Activated CD8-positive, alpha-beta T cell treated with anti-CD3 and anti-CD28 coated beads, Interleukin-2, amount 10 ng/mL, durations not matched to agents 7 days and 5 days (primary cell): ENCODE measurements at places on chromosomes 6 and 20.

GRCh38 chr6:31042806-31043205, 32.5 kb downstream of the MUC22 start:
- peak; percentile 40 for DNase-seq

GRCh38 chr6:41779336-41779735, 364 bp downstream of the FRS3 start:
- no peak for DNase-seq

GRCh38 chr6:51892339-51892738, 195.1 kb downstream of the PKHD1 start:
- DNase-seq = no peak

DNA sequence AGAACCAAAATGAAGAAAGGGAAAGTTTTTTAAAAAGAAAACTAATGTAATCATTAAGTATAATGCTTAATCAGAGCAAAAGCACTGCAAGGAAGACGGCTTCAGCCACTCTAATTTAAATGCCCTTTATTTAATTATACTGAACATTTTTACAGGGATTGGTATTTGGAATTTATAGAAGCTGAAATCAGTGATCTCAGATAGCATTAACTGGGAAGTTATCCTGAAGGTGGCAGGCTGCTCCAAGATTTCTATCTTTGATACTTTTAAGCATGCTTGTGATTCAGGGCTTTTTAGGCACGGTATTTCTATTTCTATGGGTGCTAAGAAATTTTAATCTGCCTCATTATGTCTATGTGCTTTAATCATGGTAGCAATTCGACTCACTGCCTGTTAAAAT, 1.3 kb upstream of the NDUFAF4 start:
- DNase-seq = no peak

- DNase-seq = no peak
Measured at GRCh38 chr20:23360531-23360930, 1.5 kb upstream of the GZF1 start.

DNA sequence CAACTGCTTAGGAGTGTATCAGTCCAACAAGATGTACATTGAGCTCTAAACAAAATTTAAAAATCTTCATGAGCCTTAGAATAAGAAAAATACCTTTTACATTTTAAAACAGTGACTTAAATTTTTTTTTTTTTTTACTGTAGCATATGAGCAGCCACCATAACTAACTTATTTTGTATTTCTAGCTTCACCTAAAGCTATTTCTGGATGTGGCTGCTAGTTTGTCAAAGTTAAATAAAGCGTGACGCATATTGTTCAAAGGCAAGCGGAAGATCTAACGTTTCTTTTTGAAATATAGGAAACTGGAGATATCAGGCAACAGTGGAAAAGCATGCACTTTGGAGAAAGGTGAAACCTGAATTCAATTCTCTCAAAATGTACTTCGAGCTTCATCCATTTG, 3.3 kb upstream of the IL22RA2 start:
- DNase-seq = no peak

- no peak for DNase-seq
Measured at GRCh38 chr20:32510120-32510600, 75.0 kb downstream of the NOL4L start.

- DNase-seq = no peak
Measured at GRCh38 chr6:16654701-16655100, 106.6 kb downstream of the ATXN1 start.

DNA sequence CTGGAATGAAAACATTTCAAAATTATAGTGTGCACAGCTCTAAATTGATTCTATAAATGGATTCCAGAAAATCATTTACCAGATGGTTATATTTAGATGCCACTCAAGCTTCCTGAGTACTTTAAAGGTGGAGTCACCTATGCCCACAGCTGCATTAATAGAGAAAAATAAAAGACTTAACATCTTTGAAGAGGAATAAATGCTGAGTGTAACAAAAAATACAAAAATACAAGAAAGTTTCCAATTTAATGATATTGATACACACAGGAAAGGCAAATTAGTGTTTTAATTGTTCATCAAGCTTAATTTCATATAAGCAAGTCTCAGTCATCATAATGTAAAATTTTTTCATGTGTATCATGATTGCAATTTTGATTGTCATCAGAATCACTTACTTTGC, 89.5 kb upstream of the MANEA start:
- no peak for DNase-seq

GRCh38 chr6:7974938-7975763, 64.6 kb upstream of the TXNDC5 start:
- no peak for DNase-seq
